ENCODE measurements at places on chromosomes 16 and 17.

DNA sequence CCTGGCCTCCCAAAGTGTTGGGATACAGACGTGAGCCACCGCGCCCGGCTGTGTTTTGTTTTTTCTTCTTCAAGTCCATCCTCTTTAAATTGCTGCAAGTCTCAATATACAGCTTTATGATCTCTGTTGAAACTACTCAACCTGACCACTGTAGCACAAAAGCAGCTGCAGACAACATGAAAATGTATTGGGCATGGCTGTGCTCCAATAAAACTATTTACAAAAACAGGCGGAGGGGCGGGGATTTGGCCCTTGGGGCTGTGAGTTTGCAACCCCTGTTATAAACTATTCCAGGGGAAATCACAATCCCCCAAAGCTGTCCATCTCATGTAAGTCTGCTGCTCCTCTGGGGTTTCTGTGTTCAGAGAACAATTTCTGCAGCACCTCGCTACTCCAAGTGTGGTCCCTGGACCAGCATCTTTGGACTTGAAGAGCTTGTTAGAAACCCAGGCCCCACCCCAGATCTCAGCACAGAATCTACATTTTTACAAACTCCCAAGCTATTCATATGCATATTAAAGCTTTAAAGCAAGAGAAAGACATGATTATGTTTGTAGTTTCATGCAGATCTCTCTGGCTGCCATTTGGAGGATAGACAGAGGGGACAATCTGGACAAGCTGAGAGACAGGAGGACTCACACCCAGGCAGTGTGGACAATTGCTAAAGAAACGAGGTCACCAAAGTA is 33.6 kb downstream of the TEKT5 start:
- DNase-seq = no peak
- no peak overlapping the region for H3K27ac ChIP-seq
- no peaks in the 10 kb centered on the region for H3K4me1 ChIP-seq
- H3K4me3 ChIP-seq = no peak overlapping the region
- H3K27me3 ChIP-seq = no peaks in the 10 kb centered on the region

- no peak overlapping the region for H3K27ac ChIP-seq
- peaks cover 3% of the 10 kb centered on the region for H3K27me3 ChIP-seq
- H3K36me3 ChIP-seq = no peaks in the 10 kb centered on the region
- H3K4me1 ChIP-seq = peaks cover 15% of the 10 kb centered on the region
- DNase-seq = no peak
These were observed 5.6 kb upstream of the CHMP6 start for GRCh38 chr17:80986046-80986445.

DNA sequence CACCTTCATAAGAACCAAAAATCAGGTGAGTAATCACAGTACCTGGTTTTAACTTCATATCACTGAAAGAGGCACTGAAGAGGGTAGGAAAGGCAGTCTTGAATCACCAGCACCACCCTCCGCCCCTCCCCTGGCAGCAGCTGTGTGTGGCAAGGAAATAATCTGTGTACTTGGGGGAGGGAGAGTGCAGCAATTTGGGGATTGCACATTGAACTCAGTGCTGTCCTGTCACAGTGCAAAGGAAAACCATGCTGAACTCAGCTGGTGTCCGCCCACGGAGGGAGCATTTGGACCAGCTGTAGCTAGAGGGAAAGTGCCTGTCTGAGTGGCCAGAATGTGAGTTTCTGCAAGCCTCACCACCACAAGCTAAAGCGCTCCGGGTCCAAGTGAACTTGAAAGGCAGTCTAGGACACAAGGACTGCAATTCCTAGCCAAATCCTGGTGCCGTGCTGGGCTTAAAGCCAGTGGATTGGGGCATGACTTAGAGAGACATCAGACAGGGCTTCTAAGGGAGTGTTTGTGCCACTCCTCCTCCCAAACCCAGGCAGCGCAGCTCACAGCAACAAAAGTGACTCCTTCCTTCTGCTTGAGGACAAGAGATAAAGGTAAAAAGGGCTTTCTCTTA is 39.7 kb upstream of the ALDH3A1 start:
- H3K4me3 ChIP-seq = no peak overlapping the region
- H3K4me1 ChIP-seq = no peaks in the 10 kb centered on the region
- H3K27ac ChIP-seq = no peak overlapping the region
- H3K27me3 ChIP-seq = no peaks in the 10 kb centered on the region

GRCh38 chr16:28188085-28188916 is 23.5 kb downstream of the XPO6 start:
- H3K4me1 ChIP-seq = peaks cover 92% of the 10 kb centered on the region
- H3K27ac ChIP-seq = peak overlapping the region; percentile 96
- peak overlapping the region; percentile 57 for H3K4me3 ChIP-seq
- H3K36me3 ChIP-seq = peaks cover 91% of the 10 kb centered on the region
- DNase-seq = no peak

GRCh38 chr17:72380120-72380519 is 259.3 kb downstream of the SOX9 start:
- no peak overlapping the region for H3K4me3 ChIP-seq
- no peak overlapping the region for H3K27ac ChIP-seq
- H3K4me1 ChIP-seq = no peaks in the 10 kb centered on the region
- no peak for DNase-seq
- no peaks in the 10 kb centered on the region for H3K36me3 ChIP-seq

DNA sequence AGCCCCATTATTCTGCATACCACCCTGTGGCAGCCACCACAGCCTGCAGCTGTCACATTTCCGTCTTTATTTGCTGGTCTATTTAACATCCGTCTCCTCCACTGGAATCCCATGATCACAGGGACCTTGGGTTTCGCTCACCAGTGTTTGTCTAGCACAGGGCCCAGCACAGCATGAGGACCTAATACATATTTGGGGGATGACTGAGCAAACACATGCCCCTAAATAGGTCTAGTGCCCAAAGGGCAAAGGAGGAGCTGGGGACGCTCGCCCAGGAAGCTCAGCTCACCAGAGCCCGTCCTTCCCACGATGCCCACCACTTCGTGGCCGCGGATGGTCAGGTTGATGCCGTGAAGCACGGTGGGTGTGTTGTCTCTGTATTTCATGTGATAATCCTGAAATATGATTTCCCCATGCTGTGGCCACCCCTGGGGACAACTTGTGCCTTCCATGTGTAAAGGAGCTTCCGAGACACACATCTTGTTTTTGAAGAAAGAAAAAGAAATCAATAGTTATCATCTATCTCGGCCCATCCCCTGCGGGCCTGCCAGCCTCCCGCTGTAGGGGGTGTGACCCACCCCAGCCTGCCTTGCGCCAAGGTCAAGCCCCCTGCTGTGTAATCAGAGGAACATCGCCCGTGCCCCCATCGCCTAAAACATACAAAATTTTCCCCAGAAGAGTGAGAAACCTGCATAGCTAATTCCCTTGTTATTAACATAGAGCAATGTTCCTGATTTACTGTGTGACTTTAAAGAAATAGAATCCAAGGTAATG is 21.0 kb upstream of the ABCC12 start:
- H3K27me3 ChIP-seq = peaks cover 15% of the 10 kb centered on the region
- DNase-seq = no peak
- no peak overlapping the region for H3K4me3 ChIP-seq

DNA sequence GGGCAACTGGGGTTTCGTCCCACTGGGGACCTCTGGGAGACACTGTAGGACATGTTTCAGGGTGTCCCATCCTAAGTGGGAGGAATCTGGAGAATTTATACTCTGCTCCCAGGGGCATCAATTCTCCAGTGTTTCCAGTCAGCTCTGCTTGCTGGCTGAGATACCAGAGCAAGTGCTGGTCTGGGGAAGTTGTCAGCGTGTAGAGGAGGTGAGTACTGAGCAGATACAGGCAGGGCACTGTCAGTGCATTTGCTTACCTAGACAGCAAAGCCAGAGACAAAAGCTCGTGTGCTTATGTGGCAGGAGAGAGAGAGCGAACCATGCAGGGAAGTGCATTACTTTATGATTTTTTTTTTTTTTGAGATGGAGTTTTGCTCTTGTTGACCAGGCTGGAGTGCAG is 20.2 kb upstream of the TOX3 start:
- no peak overlapping the region for H3K4me3 ChIP-seq
- no peaks in the 10 kb centered on the region for H3K27me3 ChIP-seq
- no peak overlapping the region for H3K27ac ChIP-seq
- DNase-seq = no peak
- H3K4me1 ChIP-seq = no peaks in the 10 kb centered on the region

GRCh38 chr16:73066927-73067670 is 19.2 kb upstream of the ZFHX3 start:
- peaks cover 5% of the 10 kb centered on the region for H3K4me1 ChIP-seq
- no peaks in the 10 kb centered on the region for H3K36me3 ChIP-seq
- H3K4me3 ChIP-seq = no peak overlapping the region
- peaks cover 87% of the 10 kb centered on the region for H3K27me3 ChIP-seq

GRCh38 chr17:17557796-17558195 is 33.7 kb downstream of the PEMT start:
- DNase-seq = no peak
- no peak overlapping the region for H3K4me3 ChIP-seq
- H3K4me1 ChIP-seq = no peaks in the 10 kb centered on the region
- H3K36me3 ChIP-seq = no peaks in the 10 kb centered on the region
- H3K27ac ChIP-seq = peak overlapping the region; percentile 16
- no peaks in the 10 kb centered on the region for H3K27me3 ChIP-seq

GRCh38 chr16:23410176-23410575 is 42.8 kb downstream of the COG7 start:
- no peak overlapping the region for H3K27ac ChIP-seq
- H3K4me3 ChIP-seq = no peak overlapping the region
- DNase-seq = no peak
- H3K36me3 ChIP-seq = peaks cover 88% of the 10 kb centered on the region

Data from activated T-cell treated with anti-CD3 and anti-CD28 coated beads, Interleukin-2, amount 50 U/mL, for 24 hours (primary cell).